ENCODE measurements at places on chromosomes 3 and 15. TPM values are rescaled to one million over a fixed set of nuclear protein-coding genes. Genes with fewer than 3 reads are reported as not detected.

Gene VIPR1
- 0.54 TPM for total RNA-seq

Gene MCF2L2
- total RNA-seq, result 2.6 TPM

- DNase-seq, result no peak
- no peaks in the 10 kb centered on the region for H3K27me3 ChIP-seq
- H3K36me3 ChIP-seq, result peaks cover 100% of the 10 kb centered on the region
- no peak overlapping the region for H3K4me3 ChIP-seq
Observed at GRCh38 chr3:52693071-52693470, 7.2 kb downstream of the GNL3 start.

DNA sequence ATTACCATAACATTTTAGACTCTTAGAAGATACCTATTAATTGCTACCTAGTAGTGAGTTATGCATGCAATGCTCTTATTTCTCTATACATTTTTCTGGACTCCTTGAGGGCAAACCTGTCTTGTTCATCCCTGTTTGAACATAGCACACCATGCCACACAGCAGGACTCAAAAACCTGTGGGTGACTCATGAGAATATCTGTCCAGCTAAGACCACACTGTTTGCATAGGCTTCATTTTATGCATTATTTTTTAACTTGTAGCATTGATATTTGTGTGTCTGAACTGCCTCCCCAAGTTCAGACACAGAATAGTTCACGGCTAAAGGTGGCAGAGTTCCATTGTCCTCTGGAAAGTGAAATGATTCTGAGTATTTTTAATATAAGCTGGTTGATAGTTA, 1.8 kb downstream of the LMCD1 start:
- no peaks in the 10 kb centered on the region for H3K27me3 ChIP-seq
- H3K27ac ChIP-seq, result no peak overlapping the region
- DNase-seq, result no peak
- peaks cover 16% of the 10 kb centered on the region for H3K4me1 ChIP-seq
- H3K4me3 ChIP-seq, result no peak overlapping the region

- H3K27ac ChIP-seq, result no peak overlapping the region
- no peaks in the 10 kb centered on the region for H3K4me1 ChIP-seq
- no peaks in the 10 kb centered on the region for H3K36me3 ChIP-seq
- H3K27me3 ChIP-seq, result no peaks in the 10 kb centered on the region
Observed at GRCh38 chr3:110758208-110758607, 313.4 kb upstream of the NECTIN3 start.

GRCh38 chr15:56619887-56620286, 113.4 kb downstream of the ZNF280D start:
- H3K27ac ChIP-seq, result no peak overlapping the region
- no peaks in the 10 kb centered on the region for H3K4me1 ChIP-seq
- no peaks in the 10 kb centered on the region for H3K27me3 ChIP-seq
- H3K4me3 ChIP-seq, result no peak overlapping the region
- DNase-seq, result no peak
- H3K36me3 ChIP-seq, result no peaks in the 10 kb centered on the region

Gene GPR171
- total RNA-seq, result not detected

- H3K4me3 ChIP-seq, result no peak overlapping the region
- H3K4me1 ChIP-seq, result no peaks in the 10 kb centered on the region
- H3K27me3 ChIP-seq, result no peaks in the 10 kb centered on the region
- DNase-seq, result no peak
- H3K36me3 ChIP-seq, result peaks cover 86% of the 10 kb centered on the region
Observed at GRCh38 chr3:113802795-113803455, 35.7 kb upstream of the GRAMD1C start.

- H3K4me1 ChIP-seq, result no peaks in the 10 kb centered on the region
- H3K27me3 ChIP-seq, result peaks cover 29% of the 10 kb centered on the region
- no peaks in the 10 kb centered on the region for H3K36me3 ChIP-seq
- H3K4me3 ChIP-seq, result no peak overlapping the region
Observed at GRCh38 chr3:10466186-10466585, 39.2 kb downstream of the ATP2B2 start.

DNA sequence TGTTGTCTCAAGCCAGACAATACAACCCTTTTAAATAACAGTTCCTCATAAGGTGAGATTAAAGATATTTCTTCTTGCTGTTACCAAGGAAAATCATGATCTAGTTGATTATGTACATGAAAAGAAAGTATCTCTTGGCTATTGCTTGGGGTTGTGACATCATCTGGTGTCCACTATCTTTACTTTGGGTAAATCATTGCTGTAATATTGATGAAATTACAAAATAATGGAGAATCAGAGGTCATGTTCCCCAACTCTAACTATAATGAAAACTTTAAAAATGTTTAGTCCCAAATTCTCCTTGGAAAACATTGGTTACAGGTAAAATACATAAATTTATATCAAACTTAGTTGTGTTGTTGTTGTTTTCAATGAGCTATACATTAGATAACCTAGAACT, 142.2 kb downstream of the ARPP21 start:
- no peak overlapping the region for H3K27ac ChIP-seq
- DNase-seq, result no peak
- peaks cover 65% of the 10 kb centered on the region for H3K27me3 ChIP-seq
- H3K4me3 ChIP-seq, result no peak overlapping the region
- no peaks in the 10 kb centered on the region for H3K4me1 ChIP-seq
- H3K36me3 ChIP-seq, result no peaks in the 10 kb centered on the region

Gene CAMKV
- total RNA-seq, result not detected

Gene GNAT1
- total RNA-seq, result not detected

Gene ZNF620
- total RNA-seq, result 2.9 TPM

DNA sequence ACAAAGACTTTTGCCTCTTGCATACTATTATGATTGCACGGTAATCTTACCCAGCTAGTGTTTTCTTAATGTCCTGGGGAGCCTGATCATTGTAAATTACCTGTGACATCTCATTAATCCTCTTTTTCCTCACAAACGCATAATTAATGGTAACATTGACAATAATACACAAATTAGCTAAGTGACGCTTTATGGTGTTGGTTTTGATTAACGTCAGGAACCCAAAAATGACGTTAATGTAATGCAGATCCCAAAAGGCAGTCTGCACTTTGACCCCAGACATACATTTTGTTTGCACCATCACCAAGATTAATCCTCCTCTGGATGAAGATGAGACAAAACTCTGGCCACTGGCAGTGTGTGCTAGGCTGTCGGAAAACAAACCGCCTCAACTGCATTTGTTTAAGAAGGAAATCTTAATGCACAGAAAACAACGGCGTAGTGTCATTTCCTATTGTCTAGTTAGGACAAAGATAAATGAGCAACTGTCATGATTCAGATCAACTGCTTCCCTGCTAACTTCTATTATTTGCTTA, 83.9 kb upstream of the CDIN1 start:
- H3K4me1 ChIP-seq, result no peaks in the 10 kb centered on the region
- H3K4me3 ChIP-seq, result no peak overlapping the region
- peaks cover 16% of the 10 kb centered on the region for H3K27me3 ChIP-seq
- H3K36me3 ChIP-seq, result no peaks in the 10 kb centered on the region
- no peak overlapping the region for H3K27ac ChIP-seq
- no peak for DNase-seq

GRCh38 chr3:5010140-5010539, 30.9 kb downstream of the BHLHE40 start:
- no peaks in the 10 kb centered on the region for H3K27me3 ChIP-seq
- no peak overlapping the region for H3K4me3 ChIP-seq
- no peak for DNase-seq
- peaks cover 27% of the 10 kb centered on the region for H3K4me1 ChIP-seq
- no peak overlapping the region for H3K27ac ChIP-seq

Gene MESP2
- not detected for total RNA-seq

- H3K4me1 ChIP-seq, result peaks cover 12% of the 10 kb centered on the region
- no peaks in the 10 kb centered on the region for H3K36me3 ChIP-seq
- no peaks in the 10 kb centered on the region for H3K27me3 ChIP-seq
- peak overlapping the region; percentile 28 for H3K27ac ChIP-seq
- H3K4me3 ChIP-seq, result no peak overlapping the region
- no peak for DNase-seq
Observed at GRCh38 chr15:94692710-94693109, 461.3 kb downstream of the MCTP2 start.

DNA sequence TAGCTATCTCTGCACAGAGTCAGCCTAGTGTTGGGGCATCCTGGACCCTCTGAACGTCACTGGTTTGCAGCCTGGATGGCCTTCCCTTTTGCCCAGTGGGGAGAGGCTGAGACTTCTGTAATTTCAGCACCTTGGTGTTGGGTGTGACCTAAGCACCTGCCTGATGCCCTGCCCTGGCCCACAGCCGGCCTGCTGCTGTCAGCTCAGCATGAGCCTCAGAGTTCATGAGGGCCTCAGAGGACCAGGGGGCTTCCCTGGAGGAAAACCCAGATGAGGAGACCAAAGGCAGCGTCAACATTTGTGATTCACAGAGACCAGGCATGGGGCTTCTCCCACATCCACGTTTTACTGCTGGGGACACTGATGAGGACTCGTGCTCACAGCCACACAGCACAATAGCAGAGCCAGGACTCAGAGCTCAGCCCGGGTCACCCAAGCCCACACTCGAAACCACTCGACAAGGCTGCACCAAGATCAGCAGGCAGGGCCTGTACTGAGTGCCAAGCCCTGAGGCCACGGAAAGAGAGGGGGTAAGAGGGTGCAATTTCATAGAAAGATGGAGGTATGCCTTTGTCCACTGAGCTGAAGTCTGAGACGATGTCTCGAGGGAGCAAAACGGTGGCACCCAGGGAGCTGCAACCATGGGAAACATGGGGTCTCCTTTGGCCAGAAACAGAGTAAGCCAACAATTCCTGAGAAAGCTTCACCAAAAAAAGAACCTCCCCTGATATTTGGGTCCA, 9.9 kb upstream of the GP9 start:
- H3K4me1 ChIP-seq, result peaks cover 9% of the 10 kb centered on the region
- no peaks in the 10 kb centered on the region for H3K36me3 ChIP-seq
- H3K27me3 ChIP-seq, result no peaks in the 10 kb centered on the region
- no peak overlapping the region for H3K4me3 ChIP-seq

- peaks cover 45% of the 10 kb centered on the region for H3K27me3 ChIP-seq
- no peak overlapping the region for H3K4me3 ChIP-seq
- DNase-seq, result peak; percentile 96
- no peaks in the 10 kb centered on the region for H3K4me1 ChIP-seq
- no peak overlapping the region for H3K27ac ChIP-seq
Observed at GRCh38 chr15:89383365-89384175, 48.9 kb upstream of the POLG start.

DNA sequence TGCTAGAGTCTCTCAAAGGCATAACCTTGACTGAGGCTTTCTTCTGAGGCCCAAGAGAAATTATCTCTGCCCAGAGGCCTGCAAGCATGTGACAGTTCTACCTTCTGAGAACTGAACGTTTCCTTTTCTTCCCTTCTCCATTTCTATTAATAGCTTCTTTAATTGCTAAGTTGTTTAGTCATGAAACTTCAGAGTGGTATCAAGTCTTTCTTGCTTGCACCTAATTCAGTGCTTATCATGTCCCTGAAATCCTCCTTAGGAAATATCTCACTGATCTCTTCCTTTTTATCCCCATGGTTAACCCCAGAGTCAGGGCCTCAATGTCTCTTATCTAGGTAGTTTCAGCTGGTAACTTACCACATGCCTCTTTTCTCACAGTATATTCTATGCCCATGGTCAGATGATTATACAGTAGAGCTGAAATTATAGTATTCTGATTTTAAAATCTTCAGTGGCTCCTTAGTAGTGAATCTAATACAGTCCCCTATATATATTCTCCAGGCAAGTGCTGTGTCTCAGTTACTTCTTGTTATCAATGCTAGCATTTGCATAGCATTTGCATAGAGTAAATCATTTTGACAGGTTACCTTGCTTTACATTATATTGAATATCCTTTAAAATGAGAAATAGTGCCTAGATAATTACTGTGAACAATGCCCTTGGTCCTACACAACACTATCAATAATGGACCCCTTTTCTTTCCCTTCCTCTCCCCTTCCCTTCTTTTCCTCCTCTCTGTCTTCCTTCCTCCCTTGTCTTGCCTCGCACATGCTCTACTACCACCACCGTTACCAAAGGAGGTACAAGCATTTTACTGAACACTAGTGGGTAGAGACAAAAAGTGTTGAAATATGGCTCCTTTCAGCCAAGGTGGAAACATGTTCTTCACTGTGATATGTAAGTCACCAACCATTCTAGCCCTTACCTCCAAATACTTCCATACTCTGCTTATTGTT, 33.0 kb downstream of the KBTBD8 start:
- DNase-seq, result no peak
- H3K4me3 ChIP-seq, result no peak overlapping the region
- no peak overlapping the region for H3K27ac ChIP-seq
- H3K27me3 ChIP-seq, result peaks cover 34% of the 10 kb centered on the region
- H3K36me3 ChIP-seq, result no peaks in the 10 kb centered on the region

GRCh38 chr3:116492379-116492778, 47.1 kb upstream of the LSAMP start:
- H3K36me3 ChIP-seq, result no peaks in the 10 kb centered on the region
- no peaks in the 10 kb centered on the region for H3K27me3 ChIP-seq
- H3K4me3 ChIP-seq, result no peak overlapping the region
- no peaks in the 10 kb centered on the region for H3K4me1 ChIP-seq
- DNase-seq, result no peak

Gene ZNF860
- total RNA-seq, result 11.7 TPM

Gene PLIN1
- total RNA-seq, result 0.17 TPM

Gene TTC23
- 15.1 TPM for total RNA-seq

DNA sequence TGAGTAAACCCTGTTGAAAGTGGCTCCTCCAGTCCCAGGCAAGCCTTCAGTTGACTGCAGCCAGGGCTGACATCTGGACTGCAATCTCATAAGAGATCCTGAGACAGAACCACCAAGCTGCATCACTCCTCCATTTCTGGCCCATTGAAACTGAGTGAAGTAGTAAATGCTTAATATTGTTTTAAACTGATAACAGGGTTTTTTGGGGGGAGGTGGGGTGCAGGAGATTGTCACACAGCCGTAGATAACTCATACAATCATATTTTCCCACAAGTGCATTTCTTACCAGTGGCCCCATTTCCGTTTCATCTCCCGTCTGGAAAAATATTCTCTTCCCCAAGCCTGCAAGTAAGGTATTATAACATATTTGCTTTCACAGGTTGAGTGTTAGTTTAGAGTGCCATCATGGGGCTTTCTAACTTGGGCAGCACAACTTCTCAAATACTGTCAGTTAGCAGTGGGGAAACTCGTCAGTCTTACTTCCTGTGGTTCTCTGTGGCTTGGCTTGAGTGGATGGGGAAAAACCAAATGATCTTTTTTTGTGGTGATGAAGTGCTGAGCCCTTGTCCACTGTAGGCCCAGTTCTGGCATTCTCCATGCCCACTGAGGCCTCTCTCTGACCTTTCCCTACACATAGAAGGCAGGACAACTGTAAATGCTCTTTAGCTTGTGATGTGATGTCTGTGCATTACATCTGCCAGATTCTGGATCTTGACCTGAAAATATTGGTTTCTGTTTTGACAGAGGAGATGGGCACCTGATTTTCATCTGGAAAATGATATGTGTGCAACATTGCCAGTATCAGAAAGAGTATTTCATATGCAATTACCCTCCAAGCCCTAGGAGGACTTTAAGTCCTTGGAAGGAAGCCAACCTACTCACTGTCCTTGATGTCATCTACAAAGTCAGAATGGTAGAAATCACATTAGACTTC, 90.1 kb upstream of the BHLHE40 start:
- no peak overlapping the region for H3K4me3 ChIP-seq
- H3K36me3 ChIP-seq, result no peaks in the 10 kb centered on the region
- H3K27ac ChIP-seq, result no peak overlapping the region

- no peak overlapping the region for H3K4me3 ChIP-seq
- peak; percentile 13 for DNase-seq
- H3K36me3 ChIP-seq, result no peaks in the 10 kb centered on the region
- no peak overlapping the region for H3K27ac ChIP-seq
- no peaks in the 10 kb centered on the region for H3K27me3 ChIP-seq
Observed at GRCh38 chr3:171415070-171415469, 45.1 kb downstream of the TNIK start.

Gene TMEM207
- not detected for total RNA-seq

All from MCF 10A (cell line).